Stimulated activated CD8-positive, alpha-beta memory T cell treated with anti-CD3 and anti-CD28 coated beads, Interleukin-15, amount 100 ng/mL, for 1 hour (primary cell): ENCODE measurements at places on chromosomes 3 and 15.

DNA sequence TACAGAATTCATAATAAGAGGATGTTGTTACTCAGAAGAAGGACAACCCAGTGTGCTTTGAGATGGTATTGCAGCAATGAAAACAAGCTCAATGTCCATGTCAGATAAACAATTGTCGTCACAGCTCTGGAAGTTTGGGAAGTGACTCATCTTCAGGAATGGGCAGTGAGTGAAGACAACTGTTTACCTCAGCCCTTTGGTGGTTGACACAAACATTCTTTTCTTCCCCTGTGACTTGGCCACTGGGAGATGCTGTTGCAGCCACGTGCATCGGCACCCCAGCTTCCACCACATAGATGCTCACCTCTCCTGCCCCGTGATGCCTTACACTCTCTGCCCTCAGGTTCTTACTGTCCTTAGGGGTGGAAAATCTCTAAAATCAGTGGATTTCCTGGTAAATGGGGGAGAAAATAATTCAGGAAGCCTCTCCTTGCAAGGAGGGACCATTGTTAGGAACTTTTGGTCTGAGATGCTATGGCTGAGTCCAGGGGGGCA lies 114.1 kb upstream of the GALNT15 start:
- no peak for DNase-seq

DNA sequence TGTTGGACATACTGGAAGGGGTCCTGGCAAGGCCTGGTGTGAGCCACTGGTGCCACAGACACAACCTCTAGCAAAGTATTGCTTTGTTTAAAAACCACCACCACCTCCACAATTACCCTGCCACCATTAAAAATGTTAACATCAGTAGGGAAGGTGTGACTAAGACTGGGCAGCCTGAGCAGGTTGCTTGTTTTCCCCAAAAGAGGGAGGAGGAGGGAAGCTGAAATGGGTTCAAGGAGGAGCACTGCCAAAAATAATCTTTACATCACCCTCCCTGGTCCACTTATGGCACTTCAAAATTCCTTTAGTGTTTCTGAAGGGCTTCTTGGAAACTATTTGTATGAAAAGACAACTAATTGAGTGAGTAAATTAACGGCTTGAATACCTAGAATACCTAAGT lies 99.8 kb upstream of the FGF7 start:
- DNase-seq = no peak

DNA sequence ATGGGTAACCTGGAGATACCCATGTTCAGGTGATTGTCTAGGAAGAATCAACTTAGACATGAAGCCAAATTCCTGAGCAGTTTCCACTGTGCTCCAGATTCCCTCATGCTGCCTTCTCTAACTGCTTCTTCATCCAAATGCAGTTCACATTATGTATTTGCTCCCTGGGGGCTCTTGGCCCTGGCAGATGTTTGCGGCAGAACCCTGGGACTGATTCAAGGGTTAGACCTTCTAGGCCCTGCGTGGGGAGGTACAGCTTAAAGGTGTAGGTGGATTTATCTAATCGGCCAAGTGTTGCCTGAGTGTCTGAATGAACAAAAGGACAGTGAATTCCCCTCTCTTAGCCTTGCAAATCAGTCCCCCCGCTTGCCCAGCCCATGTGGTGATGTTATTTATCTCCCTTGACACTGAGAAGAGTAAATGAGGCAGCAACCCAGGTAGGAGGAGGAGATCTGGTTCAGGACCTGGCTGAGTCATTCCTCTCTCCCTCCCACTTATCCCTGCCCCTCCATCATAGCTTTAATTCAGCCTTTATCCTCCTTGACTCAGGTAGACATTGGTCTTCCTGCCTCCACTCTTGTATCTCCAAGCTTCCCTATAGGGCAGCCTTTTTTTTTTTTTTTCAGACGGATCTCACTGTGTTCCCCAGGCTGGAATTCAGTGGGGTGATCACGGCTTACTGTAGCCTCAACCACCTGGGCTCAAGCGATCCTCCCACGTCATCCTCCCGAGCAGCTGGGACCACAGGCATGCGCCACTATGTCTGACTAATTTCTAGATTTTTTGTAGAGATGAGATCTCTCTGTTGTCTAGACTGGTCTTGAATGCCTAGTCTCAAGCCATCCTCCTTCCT lies 54.8 kb downstream of the MAGEF1 start:
- DNase-seq = no peak

GRCh38 chr3:37054370-37054769 lies 61.1 kb downstream of the MLH1 start:
- DNase-seq = no peak

DNA sequence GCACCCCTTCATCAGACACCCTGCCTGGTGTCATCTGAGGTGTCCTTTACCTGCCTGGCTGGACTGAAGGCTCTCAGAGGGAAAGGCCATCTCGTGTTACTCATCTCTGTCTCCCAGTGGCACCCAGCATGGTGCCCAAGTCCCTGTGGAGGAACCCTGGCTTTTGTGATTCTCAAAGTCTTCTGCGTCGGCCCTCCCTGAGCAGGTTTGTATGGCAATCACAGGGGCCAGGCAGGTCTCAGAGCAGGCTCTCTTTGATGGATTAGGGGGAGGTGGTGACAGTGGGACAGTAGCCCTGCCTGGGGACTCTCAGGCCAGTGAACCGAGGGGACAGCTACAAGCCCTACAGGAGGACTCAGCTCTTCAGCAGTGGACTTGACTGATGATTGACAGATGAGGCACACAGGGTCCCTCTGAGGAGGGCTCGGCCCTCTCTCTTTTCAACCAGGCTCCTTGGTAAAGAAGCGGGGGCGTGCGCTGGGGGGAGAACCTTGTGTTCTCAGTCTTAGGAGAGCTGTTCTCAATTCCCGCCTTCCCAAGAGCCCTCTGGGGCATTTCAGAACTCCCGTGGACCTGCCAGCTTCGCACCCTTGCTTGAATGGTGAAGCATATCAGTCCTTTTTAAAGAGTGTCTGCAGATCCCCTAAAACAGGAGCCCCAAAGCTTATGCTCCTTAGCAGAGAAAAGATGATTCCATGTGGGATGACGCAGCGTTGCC lies 108.3 kb downstream of the VGLL4 start:
- no peak for DNase-seq

DNA sequence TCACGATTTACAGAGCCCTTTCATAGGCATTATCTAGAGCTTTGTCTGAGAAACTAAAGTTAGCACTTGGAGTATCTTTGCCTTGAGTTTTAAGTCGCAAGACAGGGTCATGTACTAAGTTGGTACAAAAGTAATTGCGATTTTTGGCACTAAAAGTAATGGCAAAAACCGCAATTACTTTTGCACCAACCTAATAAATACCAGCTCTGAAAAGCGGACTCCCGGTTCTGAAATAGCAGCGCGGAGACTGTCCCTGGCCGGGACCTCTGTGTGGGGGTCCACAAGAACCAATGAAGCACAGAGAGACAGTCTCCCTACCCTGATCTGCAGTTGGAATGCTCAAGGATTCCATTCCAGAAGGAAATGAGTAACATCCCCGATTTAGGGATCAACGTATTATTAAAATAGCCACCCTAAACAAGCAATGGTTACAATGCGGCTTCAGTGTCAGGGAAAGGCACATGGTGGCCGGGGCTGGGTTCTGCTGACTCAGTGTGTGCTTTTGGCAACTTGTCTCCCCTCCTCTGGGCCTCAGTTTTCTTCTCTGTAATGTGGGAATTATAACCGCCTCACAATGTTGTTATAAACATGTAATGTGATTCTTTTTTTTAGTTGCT lies 150.3 kb upstream of the MCTP2 start:
- DNase-seq = no peak

- no peak for DNase-seq
Observed at GRCh38 chr15:36598529-36599177, 19.2 kb downstream of the CDIN1 start.

DNA sequence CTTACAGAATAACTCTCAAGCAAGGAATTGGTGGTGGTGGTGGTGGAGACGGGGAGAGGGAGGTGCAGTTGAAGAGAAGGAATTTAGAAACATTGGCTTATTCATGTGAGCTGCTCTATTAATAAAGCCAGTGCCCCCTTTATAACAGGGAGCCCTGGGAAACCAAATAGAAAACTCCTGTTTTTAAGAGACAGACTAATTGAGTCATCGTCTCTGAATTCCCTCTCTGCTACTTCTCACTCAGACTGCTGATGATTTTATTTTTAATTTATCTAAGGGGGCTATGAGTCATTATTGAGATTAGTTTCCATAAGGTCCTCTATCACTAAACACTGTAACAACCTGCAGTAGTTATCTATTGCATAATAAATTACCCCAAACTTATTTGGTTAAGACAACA lies 145.9 kb upstream of the GALNT15 start:
- DNase-seq = no peak
